ENCODE measurements at places on chromosomes 1 and 21. TPM values are rescaled to one million over a fixed set of nuclear protein-coding genes. Genes with fewer than 3 reads are reported as not detected.

DNA sequence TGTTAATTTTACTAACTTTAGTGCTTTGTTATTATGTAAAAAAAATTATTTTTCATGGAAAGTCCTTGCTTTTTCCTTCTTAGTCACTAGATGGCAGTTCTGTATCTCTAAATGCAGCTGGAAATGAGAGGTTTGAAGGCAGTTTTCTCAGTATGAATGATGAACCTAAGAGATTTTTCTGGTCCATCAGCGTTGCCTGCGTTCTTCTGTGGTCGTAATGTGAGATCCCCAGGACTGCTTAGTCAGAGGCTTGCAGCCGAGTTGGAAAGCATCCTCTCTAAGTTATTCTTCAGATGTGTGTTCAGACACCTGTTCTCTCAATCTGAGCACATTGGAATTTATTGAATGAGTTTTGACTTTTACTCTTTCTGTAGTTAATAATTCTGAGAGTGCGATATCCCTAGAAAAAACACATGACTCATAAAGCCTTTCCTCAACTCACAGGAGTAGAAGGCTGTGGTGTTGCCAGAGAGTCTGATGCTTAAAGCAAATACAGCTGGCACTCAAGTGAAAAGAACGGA, 99.3 kb downstream of the FMN2 start:
- peak; percentile 54 for DNase-seq

DNA sequence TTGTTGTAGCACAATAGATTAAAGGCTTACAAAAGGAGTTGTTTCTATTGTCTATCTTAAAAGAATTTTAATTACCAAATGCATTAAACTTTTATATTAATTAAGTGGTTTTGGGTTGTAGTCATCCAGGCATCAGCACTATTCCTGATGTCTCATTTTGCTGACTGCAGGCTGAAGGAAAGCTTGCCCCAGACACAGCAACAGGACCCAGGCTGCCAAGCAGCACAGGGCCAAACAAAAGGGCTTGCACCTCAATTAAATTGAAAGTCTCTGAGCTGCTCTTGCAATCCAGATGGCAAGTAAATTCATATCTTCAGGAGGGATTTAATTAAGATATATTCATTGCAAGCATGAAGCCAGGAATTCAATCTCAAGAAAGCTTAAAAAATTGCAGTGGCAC, 80.7 kb upstream of the CHODL start:
- no peak for DNase-seq

DNA sequence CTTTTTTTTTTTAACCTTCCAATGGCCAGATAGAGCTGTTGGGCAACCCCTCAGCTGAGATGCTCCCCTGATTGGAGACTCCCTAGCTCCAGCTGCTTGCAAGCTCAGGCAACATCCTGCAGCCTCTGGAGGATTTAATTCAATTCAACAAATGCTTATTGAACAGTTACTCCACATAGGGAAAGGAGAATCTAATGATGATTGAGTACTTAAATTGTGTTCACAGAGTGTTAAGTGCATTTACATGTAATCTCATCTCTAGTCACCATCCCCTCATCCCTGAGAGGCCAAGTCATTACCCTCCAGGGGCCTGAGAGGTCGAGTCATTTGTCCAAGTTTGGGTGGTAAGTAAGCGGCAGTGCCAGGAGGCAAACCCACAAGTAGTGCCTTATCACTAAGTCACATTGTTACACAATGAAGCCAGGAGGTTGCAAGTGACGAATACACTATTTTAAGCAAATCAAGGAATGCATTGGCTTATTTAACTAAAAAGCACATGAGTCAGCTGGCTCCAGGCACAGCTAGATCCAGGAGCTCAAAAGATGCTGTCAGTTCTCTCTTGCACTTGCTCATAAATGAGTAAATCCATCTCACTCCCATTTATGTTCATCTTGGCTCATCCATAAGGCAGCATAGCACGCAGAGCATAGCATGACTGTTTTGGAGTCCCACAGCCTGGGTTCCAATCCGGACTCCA, 64.3 kb downstream of the OPTC start:
- DNase-seq, result peak; percentile 91

Gene FLG2
- total RNA-seq, result not detected

GRCh38 chr1:63362578-63362977, 4.8 kb upstream of the ALG6 start:
- DNase-seq, result no peak

DNA sequence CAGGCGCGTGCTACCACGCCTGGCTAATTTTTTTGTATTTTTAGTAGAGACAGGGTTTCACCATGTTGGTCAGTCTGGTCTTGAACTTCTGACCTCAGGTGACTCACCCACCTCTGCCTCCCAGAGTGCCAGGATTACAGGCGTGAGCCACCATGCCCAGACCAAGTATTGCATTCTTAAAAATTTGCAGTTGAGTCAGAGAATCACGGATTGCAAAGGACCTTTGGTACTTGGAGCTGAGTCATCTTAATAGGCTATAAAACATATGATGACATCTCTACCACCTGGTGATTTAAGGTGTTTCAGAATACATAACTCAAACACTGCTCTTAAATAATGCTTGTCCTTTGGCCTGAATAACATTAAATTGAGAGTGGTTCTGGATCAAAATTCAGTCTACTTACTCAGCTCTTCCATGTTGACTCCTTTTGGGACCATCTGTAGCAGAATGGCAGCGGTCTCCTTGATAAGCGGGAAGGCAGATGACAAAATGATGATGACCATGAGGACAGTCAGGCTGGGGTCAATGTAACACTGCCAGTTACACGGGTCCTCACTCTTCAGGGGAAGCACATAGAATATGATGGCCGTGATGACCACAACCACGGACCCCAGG, 10.4 kb downstream of the SLC30A10 start:
- DNase-seq, result no peak

Gene XCL2
- not detected for total RNA-seq

GRCh38 chr1:4935807-4936206, 281.4 kb downstream of the AJAP1 start:
- no peak for DNase-seq

DNA sequence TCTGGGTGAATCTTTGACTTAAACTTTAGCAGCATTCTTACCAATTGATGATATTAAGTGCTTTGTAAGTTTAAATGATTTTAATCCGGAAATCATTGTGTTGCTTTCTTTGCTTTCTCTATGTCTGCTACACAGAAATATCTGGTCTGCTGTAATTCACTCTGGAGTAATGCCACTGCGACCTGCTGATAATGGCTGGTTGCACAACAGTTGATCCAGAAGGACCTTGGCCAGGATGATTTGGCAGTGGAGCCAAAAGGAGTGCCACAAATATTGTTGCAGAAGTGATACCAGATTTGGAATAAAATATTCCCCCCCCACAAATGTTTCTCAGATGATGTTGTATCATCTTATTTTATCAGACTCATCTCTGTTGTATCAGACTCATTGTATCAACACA, 2063.9 kb downstream of the MRPL39 start:
- no peak for DNase-seq

DNA sequence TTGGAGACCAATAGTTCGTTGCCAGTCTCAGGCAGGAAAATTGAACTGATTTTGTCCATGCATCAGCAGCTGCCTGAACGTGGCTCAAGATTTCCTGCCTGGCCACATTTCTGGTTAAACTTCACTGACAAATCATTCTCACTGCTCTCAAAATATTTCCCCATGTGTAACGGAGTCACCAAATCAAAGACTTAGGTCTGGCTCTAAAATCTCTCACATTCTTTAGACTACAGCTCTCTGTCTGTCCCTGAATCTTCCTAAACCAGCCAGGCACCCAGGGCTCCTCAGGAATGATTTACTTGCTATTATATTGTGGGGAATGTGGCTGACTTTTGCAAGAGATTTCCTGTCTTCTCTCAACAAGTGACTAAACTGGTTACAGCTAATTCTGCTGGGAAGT, 49.2 kb upstream of the GJA8 start:
- DNase-seq, result no peak

DNA sequence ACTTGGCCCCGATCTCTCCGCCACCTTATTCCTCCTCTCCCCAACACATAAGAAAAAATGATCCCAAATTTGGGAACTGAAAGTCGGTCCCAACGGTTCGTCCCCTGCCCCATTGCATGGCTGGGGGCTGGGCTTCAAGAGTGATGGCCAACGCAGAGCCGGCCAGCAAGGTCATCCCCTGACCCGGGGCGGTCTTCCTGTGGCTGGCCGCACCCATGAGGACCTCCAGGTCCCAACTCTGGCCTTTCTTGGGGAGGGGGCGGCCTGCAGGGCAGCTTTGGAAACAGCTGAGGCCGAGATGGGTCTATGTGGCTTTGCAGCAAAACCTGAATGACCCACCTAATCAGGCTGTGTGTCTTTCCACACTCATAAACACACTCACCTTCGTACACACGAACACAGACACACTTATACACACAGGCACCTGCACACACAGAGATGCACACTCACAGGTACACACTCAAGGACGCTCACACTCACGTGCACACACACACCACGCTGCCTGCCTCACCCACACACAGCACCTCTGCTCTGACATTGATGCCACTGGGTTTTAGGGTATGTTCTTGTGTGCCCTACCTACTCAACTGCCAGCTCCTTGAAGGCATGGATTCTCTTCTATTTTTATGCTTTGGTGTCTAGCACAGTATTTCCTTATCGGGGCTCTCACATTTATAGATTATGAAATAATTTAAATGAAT, 562 bp downstream of the DYNLT5 start:
- DNase-seq, result no peak

DNA sequence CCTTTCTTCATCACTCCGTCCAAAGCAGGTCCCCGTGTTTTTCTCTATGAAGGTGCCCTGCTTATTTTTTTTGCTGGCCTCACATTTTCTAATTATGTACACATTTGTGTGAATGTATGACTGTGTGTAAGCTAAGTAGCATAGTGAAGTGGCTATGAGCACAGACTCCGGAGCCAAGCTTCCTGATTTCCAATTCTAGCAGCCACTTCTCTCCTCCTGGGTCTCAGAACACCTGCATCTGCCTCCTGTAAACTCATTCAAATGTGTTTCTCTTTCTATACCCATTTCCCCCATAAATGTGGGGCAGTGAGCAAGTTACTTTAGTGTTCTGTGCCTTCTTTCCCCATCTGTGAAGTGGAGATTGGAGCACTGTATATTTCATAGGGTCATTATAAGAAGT, 2.1 kb downstream of the SLAMF6 start:
- no peak for DNase-seq

DNA sequence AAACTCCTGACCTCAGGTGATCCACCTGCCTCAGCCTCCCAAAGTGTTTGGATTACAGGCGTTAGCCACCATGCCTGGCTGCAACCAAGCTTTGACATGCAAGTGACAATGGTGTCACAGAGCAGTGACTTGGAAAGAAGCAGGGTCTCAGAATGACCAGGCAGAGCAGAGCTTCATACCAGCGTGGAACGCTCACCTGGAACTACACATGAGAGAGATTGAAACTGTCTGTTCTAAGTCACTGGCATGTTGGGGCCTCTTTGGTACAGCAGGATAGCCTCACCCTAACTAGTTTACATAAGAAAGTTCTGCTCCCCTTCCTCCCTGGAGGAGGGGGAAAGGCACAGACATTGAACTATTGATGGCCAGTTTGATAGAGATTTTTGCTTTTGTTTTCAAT, 47.5 kb upstream of the ITPKB start:
- DNase-seq, result no peak

- DNase-seq, result no peak
Observed at GRCh38 chr1:30824736-30825429, 67.3 kb upstream of the LAPTM5 start.

DNA sequence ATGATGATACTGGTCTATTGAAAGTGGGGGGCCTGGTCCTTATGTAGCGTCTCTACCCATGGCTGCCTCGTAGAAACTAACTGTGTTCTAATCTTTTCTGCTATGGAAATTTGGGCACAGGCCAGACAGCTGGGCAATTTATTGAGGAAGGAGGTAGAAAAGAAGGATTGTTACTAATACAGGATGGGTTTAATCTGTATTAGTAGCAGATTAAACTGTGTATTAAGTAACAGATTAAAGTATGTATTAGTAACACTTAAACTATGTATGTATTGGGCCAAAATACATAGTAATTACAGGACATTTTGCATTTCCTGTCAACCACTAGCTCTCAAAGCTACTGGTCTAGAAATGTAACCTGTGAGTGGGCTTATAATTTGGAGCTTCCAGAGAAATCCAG, 142.0 kb downstream of the MAST2 start:
- no peak for DNase-seq

GRCh38 chr1:3032371-3033039, 11.2 kb downstream of the ACTRT2 start:
- no peak for DNase-seq

DNA sequence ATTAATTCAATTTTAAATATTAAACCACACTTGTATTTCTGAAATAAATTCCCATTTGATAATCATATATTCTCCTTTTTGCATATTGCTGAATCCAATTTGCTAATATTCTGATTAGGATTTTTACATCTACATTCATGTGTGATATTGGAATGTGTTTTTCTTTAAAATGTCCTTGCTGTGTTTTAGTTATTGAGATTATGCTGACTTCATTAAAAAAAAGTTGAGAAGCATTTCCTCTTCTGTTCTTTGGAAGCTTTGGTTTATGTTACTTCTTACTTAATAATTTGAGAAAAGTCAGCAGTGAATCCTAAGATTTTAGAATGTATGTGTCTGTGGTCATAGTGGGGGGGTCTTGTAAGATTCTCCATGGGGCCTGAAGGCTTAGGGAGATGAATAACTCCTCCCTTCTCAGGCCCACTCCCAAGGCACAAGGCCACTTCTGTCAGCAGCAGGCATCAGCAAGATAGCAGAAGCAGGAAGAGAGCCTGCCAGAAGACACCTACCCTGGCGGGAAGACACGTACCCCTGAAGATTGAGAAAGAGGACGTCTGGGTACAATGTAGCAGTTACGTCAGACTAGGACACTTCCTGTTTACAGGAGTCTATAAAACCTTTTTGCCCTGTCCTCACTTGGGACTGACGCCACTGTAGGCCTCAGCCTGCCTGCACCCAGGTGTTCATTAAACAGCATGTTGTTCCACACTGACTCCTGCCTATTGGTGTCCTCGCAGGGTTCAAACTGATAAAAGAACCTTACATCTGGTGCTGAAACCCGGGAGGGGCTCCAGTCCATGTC, 56.9 kb downstream of the ODF2L start:
- DNase-seq, result no peak

GRCh38 chr1:110727246-110727645, 52.5 kb upstream of the KCNA3 start:
- no peak for DNase-seq

Gene NPHS2
- total RNA-seq, result not detected

GRCh38 chr1:47371016-47371517, 37.5 kb downstream of the CMPK1 start:
- DNase-seq, result no peak

GRCh38 chr1:44261962-44262361, 48.7 kb downstream of the DMAP1 start:
- DNase-seq, result no peak
